Activated T-helper 9 cell treated with anti-CD3 and anti-CD28 coated beads, Interleukin-2, amount 50 U/mL, for 16 hours (primary cell): ENCODE measurements at places on chromosomes 1 and 21.

GRCh38 chr1:199691540-199691939 is 336.0 kb upstream of the NR5A2 start:
- no peak for DNase-seq

DNA sequence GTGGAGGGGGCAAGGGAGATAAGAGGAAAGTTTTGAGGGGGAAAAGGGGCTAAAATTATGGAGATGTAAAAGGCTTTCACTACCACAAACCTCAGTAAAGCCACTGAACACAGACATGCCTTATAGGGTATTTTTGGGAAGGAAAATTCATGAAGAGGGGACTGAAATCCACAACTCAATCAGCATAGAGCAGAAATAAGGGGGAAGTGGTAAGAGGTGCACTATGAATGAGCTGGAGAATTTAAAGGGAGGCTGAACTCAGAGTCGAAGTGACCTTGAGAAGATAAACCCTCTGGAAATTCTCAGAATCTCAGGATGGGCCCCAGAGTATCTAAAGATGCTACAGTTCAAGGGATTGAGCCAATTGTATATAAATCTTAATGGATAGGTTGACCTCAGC is 15.3 kb downstream of the RHEX start:
- no peak for DNase-seq

GRCh38 chr1:179151908-179152682 is 70.2 kb downstream of the TOR3A start:
- DNase-seq = no peak

- no peak for DNase-seq
Measured at GRCh38 chr1:183913567-183913993, 108.7 kb downstream of the RGL1 start.

DNA sequence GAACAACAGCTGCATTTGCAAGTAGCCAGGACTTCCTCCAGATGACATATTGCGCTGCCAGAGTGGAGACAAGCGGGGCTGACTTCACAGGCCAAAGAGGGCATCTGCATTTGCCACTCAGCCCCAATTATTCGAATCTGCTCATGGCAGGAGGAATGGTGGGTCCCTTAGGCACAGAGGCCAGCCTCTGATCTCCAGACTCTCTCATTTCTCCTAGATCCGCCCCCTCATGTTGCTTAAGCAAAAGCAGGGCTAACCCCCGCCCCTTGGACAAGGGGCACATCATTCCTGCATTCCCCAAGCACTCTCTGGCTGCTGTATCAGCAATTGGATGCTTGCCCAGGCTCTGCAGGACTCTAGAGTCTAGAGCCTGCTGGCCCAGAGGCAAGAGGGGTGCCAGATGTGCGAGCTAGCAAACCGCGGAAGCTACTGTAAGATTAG is 262.4 kb downstream of the ST6GALNAC3 start:
- no peak for DNase-seq

GRCh38 chr1:228977307-228977706 is 242.0 kb downstream of the RHOU start:
- no peak for DNase-seq

- DNase-seq = no peak
Measured at GRCh38 chr1:96918406-96918805, 196.8 kb downstream of the PTBP2 start.

DNA sequence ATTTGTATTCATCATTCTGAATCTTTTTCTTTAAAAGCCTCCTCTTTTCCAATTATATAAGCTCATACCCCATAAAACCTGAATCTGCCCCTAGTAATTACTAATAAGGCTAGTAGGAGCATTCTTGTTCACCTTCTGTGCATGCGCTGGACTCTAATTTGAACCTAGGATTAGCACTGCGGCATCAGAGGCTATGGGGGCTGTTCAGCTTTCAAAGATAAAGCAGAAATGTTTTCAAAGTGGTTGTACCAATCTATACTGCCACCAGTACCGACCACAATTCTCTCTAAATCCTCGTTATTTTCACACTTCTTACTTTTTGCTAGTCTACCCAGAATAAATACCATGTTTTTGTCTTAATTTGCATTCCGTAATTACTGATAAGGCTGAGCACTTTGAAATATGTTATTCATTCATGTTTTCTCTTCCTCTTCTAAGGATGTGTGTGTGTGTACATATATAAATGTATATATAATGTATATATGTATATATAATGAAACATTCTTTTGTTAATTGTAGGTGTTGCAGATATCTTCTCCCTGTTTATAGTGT is 1.6 kb upstream of the DDX59 start:
- DNase-seq = no peak

DNA sequence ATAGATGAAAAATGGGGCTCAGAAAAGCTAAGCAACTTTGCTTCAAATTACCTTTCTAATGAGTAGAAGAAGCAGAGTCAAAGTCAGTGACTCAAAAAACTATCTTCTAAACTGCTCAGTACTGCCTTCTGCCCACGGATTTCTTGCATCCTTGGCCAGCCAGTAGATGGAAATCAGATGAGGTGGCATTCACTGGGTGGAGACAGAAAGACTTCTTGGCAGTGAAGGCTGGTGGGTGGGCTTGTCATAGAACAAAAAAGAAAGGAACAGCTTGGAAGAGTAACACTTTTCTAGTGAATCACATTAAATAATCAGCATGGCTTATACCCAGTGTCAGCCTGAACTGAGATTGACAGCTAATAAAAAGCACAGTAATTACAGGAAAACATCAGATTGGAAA is 170.7 kb downstream of the ST6GALNAC5 start:
- DNase-seq = no peak

DNA sequence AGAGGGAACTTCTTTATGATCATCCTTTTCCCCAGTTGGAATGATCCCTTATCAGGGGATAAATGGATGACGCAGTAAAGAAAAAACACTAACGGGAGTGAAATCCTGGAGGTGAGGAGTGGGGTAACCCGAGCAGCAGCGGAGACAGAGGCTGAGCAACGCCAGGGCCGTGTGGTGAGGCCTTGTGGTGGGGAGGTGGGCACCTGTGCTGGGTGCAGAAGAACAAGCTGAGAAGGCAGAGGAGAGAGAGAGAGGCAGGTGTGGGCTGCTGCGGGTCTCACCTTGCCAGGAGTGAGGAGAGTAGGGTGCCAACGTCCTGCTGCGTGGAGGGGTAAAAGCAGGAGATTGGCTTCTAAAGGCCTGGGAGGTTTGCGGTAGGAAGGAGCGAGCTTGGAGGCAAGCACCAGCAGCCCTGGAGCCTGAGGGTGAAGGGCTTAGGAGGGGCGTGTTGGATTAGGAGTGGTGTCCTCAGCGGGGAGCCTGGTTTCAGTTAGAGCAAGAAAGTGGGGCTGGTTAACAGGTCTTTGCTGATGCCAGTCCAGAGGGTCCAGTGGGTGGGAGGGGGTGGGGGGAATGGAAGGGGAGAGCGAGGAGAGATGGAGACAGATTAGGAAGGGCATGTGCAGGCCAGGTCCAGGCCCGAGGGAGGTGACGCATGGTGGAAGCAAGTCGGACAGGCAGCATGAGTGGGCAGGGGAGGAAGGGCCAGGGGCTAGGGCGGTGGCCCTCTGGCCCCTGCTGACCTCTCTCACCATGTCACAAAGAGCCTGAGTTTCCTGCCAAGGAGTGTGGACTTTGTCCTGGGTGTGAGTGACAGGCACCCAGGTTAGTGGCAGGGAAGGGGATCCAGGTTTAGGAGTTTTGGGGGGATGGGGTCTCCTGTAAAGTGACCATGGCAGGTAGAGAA is 36.7 kb upstream of the LHX4 start:
- DNase-seq = no peak

DNA sequence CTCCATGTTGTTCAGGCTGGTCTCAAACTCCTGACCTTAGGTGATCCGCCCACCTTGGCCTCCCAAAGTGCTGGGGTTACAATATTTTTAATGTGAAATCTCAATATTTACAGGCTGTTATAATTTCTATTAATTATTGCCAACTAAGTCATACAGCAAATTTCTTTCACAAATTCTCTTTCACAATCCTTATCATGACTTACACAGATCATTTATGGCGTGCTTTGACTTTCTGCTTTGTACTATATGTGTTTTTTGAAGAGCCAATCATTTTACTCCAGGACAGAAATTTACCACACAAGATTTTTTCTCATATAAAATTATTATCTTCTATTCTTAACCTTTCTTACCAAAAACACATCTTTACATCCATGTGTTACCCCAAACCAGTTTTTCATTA is 1729.9 kb downstream of the NCAM2 start:
- DNase-seq = no peak

GRCh38 chr1:160187407-160187806 is 3.0 kb upstream of the CASQ1 start:
- DNase-seq = no peak

DNA sequence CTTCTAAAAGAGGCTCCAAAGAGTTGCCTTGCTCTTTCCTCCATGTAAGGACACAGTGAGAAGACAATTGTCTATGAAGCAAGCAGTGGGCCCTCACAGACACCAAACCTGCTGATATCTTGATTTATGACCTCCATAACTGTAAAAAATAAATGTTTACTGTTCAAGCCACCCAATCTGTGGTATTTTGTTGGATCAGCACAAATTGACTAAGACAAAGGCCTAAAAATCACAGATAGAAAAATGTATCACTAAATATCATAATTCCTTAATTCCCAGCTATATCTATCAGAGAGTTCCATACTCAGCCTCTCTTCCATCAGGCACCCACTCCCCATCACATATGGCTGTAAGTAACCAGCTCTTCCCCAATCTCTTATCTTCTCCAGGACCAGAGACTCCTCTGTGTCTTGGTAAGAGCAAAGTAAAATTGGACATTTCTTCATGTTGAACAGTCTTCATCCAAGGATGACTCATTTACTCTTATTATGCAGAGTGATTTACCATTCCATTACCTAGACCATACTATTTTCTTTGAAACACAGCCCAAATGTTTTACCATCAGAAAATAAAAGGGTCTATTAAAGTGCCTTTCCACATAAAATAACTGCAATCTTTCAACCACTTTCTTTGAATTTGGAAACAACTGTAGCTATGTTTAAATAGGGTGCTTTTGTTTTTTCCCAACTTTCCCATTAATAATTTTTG is 503.6 kb downstream of the MRPL39 start:
- DNase-seq = no peak

- DNase-seq = no peak
Measured at GRCh38 chr21:37546299-37546908, 179.8 kb downstream of the DYRK1A start.

DNA sequence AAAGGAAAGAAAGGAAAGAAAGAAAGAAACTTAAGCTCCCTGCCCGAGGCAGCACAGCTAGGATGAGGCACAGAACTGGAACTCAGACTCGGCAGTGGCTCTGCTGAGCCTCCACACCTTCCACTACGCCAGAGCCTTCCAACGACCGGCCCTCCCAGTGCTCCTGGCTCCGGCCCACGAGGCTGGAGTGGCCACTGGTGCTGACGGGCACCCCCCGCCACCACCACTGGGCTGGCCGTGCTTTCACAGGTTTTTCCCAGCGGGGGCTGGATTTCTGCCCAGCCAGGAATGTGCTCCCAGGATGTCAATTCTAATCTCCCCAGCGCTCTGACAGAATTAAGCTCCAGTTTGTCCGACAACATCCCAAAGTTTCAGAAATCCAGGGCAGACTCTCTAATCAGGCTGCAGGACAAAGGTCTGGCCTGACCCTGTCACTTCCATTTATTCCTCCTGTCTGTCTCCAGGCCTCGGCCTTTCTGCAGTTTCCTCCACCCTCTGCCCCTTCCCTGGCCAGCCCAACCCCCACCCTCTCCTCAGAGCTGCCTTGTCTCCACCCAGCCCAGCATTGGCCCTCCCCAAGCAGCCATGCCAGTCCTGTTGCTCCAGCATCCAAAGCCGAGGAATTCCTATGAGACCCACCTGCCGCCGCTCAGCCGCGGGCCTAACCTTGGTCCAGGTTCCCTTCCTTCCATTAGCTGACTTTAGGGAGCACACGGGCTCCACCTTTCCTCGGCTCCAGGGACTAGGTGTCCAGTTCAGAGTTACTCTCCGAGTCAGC is 81.9 kb downstream of the CASZ1 start:
- no peak for DNase-seq

DNA sequence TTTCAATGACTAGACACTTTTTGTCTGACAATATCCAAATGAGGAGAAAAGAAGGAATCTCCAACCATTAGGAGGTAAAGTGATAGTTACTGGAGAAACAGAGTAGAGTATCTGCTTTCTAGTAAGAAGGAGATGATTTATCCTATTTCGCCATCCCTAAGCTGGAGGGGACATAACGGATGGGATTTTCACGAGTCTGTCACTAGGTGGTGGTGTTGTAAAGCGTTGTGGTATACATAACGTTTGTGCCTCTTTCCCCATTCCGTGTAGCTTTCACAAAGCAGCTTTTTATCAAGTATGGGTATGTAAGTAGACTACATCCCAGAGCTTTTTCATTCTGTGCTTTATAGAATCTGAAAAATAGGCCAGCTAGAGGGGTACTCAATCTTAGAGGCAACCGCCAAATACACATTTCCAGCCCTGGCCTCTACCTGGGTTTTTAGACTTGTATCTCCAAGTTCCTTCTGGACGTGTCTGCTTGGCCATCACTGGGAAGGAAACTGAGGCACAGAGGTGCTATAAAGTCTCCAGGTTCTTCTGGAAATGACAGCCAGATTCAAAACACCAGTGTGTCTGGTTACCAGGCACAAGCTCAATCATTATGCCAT is 33.3 kb upstream of the FAM3B start:
- DNase-seq = no peak

DNA sequence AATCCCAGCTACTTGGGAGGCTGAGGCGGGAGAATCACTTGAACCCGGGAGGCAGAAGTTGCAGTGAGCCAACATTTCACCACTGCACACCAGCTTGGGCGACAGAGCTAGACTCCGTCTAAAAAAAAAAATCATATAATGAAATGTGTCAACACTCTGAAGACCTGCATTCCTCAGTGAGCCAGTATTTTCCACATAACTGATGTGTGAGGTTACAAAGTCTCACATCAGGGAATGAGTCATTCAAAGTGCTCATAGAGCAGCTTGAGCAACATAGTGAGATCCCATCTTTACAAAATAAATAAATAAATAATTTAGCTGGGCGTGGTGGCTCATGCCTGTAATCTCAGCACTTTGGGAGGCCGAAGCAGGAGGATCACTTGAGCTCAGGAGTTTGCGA is 65.5 kb downstream of the CASZ1 start:
- DNase-seq = no peak

DNA sequence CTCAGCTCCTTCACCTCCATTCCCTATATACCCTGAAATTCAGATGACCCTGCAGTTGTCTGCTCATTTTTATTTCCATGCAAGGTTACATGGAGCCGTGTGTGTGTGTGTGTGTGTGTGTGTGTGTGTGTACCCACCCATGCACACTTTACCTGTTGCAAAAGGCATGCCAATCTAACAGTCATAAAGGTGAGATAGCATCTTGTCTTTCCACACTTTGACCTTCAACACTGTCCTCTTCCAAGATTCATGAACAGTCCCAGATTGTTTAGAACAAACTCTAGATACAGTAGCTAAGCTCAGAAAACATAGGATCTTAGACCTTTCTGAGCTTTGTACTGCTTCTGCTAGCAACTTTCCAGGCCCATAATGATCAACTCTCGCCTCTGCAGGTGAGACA is 9.5 kb downstream of the LRRN2 start:
- DNase-seq = no peak
